Stimulated activated CD4-positive, alpha-beta T cell treated with anti-CD3 and anti-CD28 coated beads, Interleukin-2, amount 100 ng/mL, for 24 hours (primary cell): ENCODE measurements at places on chromosomes 2 and 18.

- DNase-seq, result no peak
Measured at GRCh38 chr2:1987379-1987778, 243.1 kb upstream of the PXDN start.

- no peak for DNase-seq
Measured at GRCh38 chr2:86290596-86291327, 46.7 kb downstream of the REEP1 start.

DNA sequence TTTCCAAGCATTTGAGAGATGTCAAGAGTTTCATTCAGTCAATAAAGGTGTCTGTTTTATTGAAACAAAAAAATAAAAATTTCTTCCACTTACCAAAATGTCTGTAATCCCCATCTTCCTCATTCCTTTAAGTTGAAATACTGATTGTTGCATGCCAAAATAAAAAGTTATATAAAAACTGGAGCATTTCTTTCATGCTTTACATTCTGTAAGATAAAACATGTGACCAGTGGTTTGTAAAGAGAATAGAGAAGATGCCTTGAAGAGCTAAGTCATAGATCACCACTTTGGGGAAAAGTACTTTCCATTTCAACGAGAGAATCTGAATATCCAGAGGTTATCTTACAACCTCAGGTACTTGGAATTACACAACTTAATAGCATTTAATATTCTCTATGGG is 35.9 kb upstream of the MYO1B start:
- DNase-seq, result no peak

DNA sequence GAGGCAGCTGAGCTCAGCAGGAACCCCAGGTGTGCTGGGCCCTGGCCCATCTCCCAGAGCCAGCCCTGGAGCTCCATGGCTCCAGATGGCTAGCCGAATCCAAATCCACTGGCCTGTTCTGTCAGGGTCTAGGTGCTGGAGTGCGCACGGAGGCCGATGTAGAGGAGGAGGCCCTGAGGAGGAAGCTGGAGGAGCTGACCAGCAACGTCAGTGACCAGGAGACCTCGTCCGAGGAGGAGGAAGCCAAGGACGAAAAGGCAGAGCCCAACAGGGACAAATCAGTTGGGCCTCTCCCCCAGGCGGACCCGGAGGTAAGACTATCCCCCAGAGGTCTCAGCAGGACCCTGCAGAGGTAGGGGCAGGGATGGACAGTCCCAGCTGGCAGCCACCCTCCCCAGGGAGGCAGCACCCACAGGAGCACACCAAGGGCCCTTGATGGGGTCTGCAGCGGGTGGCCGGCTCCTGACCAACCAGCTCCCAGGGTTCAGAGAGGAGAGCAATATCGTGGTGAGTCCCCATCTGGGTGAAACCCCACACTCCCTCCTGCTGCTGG is 26.1 kb upstream of the PRLH start:
- no peak for DNase-seq

DNA sequence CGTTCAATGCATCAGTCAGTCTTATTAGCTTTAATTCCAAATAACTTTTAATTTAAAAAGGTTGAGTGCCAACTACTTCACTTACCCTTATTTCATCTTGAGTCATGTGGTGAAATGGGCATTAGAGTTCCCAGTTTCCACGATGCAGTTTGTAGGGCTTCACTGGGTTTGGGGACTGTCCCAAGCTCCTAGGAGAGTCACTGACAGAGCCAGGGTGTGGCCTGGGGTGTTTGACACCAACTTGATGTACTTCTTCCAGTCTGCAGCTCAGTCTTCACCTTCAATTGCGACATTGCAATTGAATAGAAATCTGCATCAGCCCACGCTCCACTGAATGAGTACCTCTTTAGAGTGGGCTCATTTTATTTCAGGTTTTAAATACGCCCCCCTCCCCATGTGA is 165.3 kb downstream of the ARL4C start:
- DNase-seq, result no peak

GRCh38 chr2:133884739-133885381 is 316.6 kb upstream of the NCKAP5 start:
- no peak for DNase-seq

DNA sequence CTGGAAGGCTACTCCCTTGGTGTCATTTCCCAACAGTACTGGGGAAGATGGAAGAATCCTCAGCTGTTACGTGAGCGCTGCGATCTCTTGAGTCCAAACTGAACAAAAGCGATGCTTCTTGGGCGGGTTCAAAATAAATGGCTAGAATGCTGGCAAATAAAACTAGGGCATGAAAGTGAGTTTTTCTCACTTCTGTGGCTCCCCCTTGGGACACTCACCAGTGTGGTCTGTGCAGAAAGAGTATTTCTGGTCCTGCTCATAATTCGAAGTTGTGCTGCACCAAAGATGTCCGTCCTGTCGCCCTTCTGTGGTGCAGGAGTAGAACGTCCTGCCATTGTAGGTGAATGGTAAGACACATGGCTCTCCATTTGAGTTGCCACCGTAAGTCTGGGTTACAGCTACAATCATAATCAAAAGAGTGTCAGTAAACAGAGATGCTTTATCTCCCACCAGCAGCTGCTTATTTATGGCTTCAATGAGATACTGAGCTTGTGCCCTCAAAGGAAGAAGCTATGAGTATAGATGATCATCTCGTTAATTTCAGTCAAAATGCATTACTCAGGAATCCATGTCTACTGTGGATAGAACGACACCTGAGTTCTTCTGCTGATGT is 11.8 kb downstream of the FN1 start:
- DNase-seq, result no peak

GRCh38 chr2:241560883-241561474 is 2.4 kb downstream of the BOK start:
- DNase-seq, result no peak

DNA sequence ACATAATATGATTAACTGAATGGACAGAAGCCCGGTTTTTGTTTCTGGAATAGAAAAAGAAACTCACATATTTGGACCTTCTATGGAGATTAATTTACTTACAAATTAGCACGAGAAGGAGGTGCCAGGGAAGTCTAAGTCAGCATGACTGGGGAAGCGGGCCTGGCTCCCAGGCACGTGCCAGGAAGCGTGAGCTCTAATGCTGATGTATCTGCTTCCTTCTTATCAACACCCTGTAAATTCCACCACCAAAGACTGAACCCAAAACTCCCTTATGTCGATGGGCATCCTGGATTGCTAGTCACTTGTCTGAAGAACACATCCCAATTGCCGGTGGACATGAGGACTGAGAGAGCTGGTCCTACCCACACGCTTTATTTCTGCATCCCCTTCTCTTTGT is 134.5 kb downstream of the GALNT14 start:
- no peak for DNase-seq

DNA sequence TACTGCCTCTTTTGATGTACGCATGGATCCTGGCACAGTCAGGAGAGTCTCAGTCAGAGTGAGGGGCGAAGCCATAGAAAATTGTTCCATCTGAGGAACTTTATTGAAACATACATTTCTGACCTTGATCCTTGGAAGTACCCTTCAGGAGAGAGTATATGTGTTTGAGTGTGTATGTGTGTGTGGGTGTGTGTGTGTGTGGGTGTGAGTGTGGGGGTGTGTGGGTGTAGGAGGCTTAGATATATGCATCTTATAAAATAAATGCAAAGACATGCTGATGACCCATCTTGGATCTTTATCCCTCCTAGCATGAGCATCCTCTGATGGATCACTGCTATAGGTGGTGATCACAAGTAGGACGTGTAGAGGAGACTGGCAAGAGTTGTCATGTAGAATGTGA is 93.5 kb downstream of the SETBP1 start:
- no peak for DNase-seq

- no peak for DNase-seq
Measured at GRCh38 chr2:168536925-168537466, 80.9 kb downstream of the CERS6 start.

DNA sequence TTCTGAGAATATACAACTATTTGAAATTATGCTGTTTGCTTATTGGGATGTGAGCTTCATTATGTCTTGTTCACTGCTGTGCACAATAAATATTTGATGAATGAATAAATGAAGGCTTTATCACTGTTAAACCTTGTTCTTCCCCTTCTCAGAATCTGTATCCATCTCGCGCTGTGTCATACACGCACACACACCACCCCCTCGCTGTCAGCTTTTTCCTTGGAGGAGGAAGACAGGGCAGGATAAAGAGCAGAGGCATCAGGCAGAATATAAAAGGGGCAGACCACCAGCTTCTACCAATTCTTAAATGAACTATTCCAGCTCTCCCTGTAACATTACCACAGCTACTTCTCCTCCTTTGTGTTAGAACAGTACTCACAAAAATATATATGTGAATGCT is 75.0 kb downstream of the CD226 start:
- DNase-seq, result no peak

GRCh38 chr18:43303376-43303775 is 26.1 kb upstream of the SYT4 start:
- no peak for DNase-seq

GRCh38 chr2:186639939-186640338 is 50.1 kb downstream of the ITGAV start:
- no peak for DNase-seq

- no peak for DNase-seq
Measured at GRCh38 chr2:172438741-172439508, 11.5 kb downstream of the ITGA6 start.

DNA sequence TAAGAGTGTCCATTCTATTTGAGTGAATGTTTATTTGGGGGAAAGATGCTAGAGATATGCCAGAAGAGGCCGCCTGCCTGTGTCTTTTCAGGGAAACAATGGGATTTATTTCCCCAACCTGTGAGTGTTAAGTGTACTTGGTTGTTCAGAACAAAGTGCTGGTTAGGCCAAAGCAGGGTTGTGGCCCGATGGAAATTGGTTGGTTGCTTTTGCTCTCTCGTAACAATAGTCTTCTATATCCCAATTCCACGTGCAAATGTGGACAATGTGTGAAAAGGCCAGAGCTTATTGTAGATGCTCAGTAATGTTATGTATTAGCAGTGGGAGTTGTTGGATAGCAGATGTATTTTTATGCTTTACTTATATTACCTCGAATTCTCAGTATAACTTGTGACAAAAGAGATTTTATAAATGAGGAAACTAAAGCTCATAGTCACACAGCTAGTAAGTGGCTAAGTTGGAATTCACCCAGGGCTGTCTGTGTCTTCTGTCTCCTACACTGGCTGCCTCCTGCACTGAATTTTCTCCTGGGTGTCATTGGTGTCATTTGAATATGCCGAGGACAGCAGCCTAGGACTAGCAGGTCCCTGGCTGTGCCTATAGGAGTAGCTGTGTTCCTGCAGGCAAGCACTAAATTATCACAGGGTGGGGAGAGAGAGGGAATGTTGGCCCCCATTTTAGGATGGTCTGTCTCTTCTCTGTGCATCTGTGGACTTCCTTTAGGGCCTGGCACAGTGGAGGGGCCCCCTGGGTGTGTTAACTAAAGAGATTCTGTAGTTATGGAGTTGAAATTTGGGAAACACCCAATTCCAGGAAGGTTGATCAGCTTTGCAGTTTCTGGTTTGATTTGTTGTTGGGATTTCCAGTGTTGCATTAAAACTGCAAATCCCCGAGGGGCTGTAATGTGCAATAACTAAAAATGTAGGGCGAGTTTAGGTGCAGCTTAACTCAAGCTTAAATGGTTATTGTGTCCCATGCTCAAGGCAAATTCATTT is 21.6 kb downstream of the GPD2 start:
- DNase-seq, result no peak

- DNase-seq, result no peak
Measured at GRCh38 chr2:230158468-230158867, 61.3 kb downstream of the SP110 start.

GRCh38 chr2:101089419-101089818 is 61.8 kb downstream of the TBC1D8 start:
- DNase-seq, result no peak

GRCh38 chr2:208268156-208268952 is 2.3 kb downstream of the PIKFYVE start:
- no peak for DNase-seq

- DNase-seq, result no peak
Measured at GRCh38 chr18:26052505-26052904, 37.9 kb downstream of the SS18 start.
